ENCODE measurements at places on chromosomes 6 and 20.

DNA sequence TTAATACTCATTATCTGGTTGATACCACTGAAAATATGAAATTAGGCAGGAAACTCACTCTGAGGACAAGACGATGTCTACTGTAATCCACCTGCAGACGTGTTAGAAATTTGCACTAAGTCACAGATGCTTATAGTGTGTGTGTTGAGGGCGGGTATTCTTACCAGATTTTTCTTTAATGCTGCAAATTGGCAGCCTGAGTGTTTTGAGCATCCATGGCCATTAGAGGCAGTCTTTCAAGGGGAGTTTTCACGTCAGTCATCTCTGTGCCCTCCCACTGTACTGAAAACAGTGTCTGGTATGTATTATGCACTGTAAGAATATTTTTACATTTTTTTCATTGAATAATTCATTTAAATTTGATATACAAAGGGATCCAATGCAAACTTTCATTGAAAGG lies 266.5 kb upstream of the QKI start:
- DNase-seq = no peak

DNA sequence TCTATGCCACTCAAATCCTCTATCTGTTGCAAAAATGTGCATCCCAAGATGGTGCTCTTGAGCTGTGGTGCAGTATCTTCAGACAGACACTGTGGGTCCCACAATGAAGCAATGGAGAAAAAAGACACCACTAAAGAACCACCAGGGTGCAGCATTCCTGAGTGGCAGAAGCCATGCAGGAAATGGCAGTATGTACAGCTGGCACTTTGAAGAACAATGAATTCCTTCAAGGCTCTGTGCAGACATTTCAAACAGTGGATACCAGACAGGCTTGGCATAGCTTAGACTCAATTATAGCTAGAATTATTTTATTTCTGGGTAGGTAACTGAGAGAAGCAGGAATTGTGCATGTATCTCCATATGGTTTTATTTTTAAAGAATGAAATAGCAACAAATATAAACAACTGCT lies 24.0 kb upstream of the HDAC2 start:
- DNase-seq = peak; percentile 84

GRCh38 chr6:2973676-2974075 lies 2.3 kb upstream of the SERPINB6 start:
- DNase-seq = no peak

DNA sequence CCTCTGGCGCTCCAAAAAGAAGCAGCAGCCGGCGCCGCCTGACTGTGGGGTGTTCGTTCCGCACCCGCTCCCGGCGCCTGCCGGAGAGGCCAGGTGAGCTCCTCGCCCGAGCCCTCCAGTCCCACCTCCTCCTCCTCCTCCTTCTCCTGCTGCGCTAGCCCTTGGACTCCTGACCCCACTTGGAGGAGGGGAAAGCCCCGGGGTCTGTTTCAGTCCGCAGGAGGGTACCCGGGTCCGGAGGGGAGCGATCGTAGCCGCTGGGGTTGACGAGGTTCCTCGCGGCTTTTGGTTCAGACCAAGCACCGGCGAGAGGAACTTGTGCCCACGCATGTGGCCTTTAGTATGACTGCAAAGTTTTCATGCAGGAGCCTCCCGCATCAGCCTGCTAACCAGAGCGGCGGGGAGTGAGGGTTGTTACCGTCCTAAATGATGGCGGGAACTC lies 493 bp downstream of the CRYBG1 start:
- no peak for DNase-seq

DNA sequence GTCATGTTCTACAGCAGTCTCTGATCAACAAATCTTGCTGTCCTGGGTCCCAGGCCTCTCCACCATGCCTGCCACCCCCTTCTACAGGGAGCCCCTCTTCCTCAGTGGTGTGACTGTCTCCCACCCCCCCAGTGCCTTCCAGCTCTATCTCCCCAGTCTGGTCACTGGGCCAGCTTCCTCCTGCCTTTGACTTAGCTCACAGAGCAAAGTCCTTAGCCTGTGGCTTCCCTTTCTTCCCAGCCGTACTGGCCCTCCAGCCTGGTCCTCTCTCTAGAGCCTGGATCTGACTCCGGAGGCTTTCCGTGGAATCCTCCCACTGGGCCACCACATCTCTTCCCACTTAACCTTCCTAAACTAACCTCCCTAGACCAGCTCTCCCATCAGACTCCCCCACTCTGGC lies 17.0 kb downstream of the MAPK13 start:
- DNase-seq = no peak

GRCh38 chr6:30507849-30508827 lies 18.8 kb downstream of the HLA-E start:
- DNase-seq = no peak

DNA sequence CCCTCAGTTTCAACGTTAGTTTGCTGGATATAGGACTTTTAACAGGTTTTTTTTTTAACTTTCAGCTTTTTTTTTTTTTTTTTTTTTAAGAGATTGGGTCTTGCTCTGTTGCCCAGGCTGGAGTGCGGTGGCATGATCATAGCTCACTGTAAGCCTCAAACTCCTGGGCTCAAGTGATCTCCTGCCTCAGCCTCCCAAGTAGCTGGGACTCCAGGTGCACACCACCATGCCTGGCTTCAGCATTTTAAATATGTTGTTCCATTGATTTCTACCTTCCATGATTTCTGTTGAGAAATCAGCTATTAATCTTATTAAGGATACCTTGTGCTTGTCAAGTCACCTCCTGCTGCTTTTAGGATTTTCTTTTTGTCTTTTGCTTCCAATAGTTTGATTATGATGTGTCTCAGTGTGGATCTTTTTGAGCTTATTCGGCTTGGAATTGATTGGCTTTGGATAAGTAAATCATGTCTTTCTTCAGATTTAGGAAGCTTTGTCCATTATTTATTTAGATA lies 52.0 kb downstream of the CDYL start:
- no peak for DNase-seq

- DNase-seq = no peak
Measured at GRCh38 chr20:40568200-40568599, 120.8 kb downstream of the MAFB start.

GRCh38 chr6:147717991-147718390 lies 209.5 kb downstream of the SAMD5 start:
- DNase-seq = no peak

DNA sequence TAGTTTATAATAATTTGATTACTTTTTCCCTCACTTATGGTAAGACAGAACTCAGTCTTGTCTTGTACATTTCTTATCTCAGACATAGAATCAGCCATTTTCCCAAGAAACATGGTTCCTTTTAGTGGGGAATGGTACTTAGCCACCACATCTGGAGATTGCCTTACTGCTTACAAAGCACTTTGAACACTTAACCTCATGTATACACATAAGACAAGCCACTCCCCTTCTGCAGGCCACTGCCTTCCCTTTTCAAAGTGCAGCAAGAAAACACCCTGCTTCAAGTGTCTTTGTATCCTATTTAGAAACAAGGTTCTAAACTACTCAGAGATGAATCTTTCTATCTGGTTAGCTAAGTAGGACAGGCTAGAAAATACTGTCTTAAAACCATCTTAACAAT lies 159.2 kb downstream of the UBE3D start:
- no peak for DNase-seq
